ENCODE measurements at places on chromosomes 2 and 18. TPM values are rescaled to one million over a fixed set of nuclear protein-coding genes. Genes with fewer than 3 reads are reported as not detected.

- DNase-seq = no peak
Observed at GRCh38 chr2:174024524-174025270, 59.5 kb upstream of the SP3 start.

SSB gene
- 124 TPM for total RNA-seq

- DNase-seq = no peak
Observed at GRCh38 chr2:237134321-237135230, 48.9 kb downstream of the COPS8 start.

- no peak for DNase-seq
Observed at GRCh38 chr2:39981883-39982311, 202.8 kb upstream of the THUMPD2 start.

GRCh38 chr2:225821351-225821750, 421.8 kb downstream of the NYAP2 start:
- DNase-seq = no peak

DNA sequence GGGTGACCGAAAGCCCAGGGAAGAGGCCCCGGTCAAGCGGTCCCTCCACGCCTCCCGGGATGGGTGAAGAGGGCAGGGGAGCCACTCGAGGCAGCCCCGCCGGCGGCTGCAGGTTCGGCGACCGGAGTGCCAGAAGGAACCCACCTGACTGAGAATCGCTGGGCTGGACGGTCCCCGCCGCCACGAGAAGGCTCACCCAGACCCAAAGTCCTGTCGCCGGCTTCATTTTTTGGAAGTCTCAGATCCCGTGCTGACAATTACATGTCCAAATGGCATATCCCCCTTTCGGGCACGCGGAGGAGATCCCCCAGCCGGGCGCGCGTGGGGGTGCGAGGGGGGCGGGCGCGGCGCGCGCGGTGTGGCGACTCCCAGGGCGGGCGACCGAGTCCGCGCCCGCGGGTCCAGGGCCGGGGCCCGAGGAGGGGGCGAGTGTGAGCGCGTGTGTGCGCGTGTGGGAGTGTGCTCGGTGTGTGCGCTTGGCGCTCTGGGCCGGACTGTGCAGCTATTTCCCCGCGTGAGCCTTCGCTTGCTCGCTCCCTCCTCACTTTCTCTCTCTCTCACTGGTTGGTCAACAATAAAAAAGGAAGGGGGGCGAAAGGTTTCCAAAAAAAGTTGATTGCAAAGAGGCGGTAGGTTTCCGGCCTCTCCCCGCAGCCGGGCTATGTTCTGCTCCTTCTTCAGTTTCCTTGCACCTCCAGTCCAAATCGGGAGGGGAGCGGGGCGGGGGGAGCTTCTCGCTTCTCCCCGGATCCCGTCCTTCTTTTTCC, at the start of gene ERBB4:
ERBB4 (minus strand) TSS at position 498 of the 767 bp plus-strand sequence; CDS start at position 226, 272 bp downstream.
- DNase-seq = no peak

TUBB8B gene
- 1.1 TPM for total RNA-seq

PTPRN gene
- not detected for total RNA-seq

KCNF1 gene
- total RNA-seq = 0.42 TPM

DNA sequence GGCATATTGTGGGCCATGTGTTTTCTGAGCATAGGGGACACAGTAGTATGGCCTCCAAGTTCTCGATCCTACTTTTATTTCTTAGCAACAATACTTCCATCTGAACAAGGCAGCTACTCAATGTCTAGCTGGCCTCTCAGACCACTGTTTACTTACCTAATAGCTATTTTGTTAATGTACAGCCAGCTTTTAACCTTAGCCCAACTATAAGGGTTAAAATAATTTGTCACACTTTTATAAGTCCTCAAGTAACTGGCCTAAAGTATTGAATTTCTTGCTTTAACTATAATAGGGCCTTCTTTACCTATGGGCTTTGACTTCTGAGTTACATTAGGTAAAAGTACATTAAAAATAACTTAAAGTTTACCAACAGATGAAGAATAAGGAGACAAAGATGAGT, 117.4 kb downstream of the GAREM1 start:
- DNase-seq = no peak

DNA sequence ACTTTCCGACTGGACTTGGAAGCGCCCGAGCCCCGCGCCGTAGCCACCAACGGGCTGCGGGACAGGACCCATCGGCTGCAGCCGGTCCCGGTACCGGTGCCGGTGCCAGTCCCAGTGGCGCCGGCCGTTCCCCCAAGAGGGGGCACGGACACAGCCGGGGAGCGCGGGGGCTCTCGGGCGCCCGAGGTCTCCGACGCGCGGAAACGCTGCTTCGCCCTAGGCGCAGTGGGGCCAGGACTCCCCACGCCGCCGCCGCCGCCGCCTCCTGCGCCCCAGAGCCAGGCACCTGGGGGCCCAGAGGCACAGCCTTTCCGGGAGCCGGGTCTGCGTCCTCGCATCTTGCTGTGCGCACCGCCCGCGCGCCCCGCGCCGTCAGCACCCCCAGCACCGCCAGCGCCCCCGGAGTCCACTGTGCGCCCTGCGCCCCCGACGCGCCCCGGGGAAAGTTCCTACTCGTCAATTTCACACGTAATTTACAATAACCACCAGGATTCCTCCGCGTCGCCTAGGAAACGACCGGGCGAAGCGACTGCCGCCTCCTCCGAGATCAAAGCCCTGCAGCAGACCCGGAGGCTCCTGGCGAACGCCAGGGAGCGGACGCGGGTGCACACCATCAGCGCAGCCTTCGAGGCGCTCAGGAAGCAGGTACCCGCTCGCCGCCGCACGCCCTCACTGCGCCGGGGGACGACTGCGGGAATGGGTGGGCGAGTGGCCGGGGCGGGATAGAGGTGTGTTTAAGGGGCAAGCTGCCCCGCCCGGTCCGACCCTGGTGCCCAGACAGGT, 713 bp downstream of the ATOH8 start:
- DNase-seq = no peak

KLHL30 gene
- not detected for total RNA-seq

SPEG gene
- 0.21 TPM for total RNA-seq

GRCh38 chr2:216001216-216002100, 11.9 kb downstream of the MREG start:
- no peak for DNase-seq

GRCh38 chr2:198917926-198918720, 539.6 kb downstream of the SATB2 start:
- DNase-seq = no peak

DNA sequence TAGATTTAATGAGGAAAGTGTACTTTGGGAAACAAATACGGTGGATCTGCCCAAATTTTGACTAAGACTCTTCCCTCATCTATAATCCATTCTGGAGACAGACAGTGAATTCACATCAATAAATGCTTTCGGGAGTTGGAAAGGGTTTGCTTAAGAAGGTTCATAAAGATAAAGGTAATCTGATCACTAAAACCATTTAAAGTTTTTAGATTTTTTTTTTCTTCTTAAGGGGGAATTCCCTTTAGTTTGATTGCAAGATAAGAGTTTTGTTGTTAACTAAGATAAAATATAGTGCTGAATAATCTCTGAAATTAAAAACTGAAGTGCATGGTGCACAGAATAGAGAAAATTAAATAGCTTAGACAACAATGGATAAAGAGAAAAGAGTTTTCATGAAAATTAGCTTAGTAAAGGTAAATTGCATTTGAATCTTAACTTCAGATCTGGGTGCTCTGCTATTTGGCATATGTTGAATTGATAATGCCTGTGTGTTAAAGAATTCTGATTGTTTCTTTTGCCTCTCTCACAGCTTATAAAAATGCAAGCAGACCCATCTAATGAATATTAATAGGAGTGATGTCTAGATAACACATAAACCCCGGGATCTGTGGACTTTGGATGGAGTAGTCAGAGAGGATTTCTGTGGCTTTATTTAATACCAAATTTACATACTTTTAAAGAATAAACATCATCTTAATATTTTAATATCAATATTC, 100.8 kb downstream of the MEIS1 start:
- DNase-seq = no peak

GRCh38 chr2:184598002-184598315, 370 bp upstream of the ZNF804A start:
- DNase-seq = no peak

MAP3K19 gene
- total RNA-seq = not detected

DNA sequence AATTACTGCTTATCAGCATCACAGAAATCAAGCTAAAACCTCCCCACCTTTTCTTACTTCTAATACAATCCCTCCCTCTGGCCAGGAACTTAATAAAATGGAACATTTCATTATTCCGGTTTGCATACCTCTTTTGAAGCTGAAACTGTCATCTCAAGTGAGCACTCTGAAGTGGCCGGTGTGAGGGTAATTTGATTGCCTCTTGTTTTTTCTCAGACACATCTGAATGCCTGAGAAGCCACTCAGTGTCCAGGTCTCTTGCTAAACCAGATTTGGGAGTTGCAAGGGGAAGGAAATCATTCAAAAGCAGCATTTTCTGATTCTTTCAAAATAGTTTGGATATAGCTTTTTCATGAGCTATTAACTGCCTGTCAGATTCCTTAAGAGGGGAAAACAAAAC, 190.3 kb downstream of the C1D start:
- DNase-seq = no peak
